AG08396 (cell line): ENCODE measurements at places on chromosomes 3 and 15.

DNA sequence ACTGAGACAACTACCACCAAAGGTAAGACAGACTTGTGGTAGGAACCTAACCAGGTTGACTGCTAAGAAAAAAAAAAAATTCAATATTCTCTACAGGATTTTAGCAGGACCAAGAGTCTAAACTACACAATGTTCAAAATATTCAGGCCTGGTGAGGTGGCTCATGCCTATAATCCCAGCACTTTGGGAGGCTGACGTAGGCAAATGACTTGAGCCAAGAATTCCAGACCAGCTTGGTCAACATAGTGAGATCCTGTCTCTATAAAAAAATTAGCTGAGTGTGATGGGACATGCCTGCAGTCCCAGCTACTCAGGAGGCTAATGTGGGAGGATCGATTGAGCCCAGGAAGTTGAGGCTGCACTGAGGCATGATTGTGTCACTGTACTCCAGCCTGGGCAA, 341.6 kb upstream of the WNT5A start:
- DNase-seq = no peak

DNA sequence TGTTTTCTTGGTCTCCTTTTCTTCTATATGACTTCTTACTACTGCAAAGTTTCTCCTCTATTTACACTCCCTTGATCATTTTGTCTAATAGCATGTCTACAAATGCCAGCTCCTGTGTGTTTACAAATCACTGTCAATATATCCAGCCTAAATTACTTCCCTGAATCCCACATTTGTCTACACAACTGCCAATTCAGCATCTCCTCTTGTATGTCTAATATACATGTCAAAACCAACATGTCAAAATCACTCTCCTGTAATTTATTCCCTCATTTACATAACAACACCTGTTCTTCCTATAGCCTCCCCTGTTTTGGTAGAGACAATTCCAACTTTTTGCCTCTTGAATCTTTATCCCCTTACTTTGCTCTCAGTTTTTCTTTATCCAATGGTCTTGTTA, 359.3 kb downstream of the PLOD2 start:
- DNase-seq = no peak

DNA sequence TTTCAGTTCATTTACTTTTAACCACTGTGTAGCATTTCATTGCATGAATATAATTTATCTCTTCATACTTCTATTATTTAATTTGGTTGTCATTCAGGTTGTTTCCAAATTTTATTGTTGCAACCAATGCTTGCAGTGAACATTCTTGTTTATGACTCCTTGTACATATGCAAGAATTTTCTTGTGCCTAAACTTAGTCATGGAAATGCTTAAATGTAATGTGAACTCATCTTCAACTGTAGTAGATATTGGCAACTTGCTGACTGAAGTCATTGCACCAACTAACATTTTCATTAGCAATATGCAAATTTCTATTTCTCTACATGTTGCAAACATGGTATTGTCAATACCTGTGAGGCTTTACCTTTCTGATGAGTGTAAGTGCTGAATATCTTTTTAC, 26.7 kb downstream of the SIDT1 start:
- no peak for DNase-seq

- peak; percentile 44 for DNase-seq
These were observed 55.4 kb downstream of the EOMES start for GRCh38 chr3:27666708-27667107.

- no peak for DNase-seq
These were observed 47.2 kb downstream of the TLNRD1 start for GRCh38 chr15:81047928-81048327.

- DNase-seq = no peak
These were observed 81.7 kb downstream of the WNT5A start for GRCh38 chr3:55405436-55405835.

DNA sequence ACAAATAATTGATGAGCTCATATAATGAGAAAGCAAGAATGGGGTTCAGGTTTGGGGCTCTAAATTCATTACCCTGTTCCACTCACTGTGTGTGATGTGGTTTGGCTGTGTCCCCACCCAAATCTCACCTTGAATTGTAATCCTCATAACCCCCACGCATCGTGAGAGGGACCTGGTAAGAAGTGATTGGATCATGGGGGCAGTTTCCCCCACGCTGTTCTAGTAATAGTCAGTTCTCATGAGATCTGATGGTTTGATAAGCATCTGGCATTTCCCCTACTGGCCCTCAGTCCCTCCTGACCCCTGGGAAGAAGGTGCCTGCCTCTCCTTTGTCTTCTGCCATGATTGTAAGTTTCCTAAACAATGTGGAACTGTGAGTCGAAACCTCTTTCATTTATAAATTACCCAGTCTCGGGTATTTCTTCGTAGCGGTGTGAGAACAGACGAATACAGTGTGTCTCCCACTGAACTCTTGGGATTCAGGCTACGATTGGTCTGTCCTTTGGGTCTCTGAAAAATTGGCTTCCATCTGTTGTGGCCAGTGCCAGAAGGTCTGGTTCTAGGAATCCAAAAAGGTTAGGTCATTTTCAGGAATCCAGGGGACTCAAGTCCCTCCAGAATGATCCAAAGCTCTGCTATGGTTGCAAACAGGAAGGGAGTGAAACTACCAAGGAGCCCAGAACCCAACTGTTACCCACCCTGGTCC, 87.7 kb downstream of the XXYLT1 start:
- no peak for DNase-seq

GRCh38 chr3:112779558-112780480, 66.8 kb downstream of the CD200R1L start:
- no peak for DNase-seq

DNA sequence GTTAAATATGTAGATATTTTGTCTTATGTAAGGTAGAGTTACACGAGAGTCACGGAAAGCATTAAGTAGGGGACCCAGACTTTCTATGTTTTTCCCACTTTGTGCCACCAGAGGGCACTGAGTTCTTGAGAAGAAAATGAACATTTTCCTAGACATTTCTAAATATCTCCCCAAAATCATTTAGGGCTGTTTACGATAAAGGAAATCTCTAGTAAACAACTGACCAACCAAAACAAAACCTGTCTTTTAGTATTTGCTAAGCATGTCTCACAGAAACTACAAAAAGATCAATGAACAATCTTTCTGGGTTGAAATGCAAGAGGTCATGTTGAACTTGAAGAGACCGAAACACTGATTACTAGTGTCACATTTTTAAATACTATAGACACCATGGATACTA, 16.1 kb downstream of the POU1F1 start:
- DNase-seq = peak; percentile 23

DNA sequence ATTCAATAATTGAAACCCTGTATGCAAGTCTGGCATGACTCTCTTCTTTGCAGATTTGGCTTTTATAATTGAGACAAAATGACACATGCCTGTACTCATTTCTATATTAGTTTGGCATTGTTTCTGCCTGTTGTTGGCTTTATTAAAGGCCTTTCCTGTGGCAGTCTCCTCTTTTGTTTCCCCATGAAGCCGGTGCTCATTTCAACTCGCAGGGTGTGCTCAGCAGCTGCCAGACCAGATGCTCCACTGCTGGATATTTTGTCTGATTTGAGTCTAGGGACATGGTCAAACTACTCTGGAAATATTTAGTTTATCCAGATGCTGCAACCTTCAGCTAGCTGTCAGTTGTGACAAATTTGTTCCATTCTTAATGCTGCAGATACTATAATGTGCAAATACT, 445.3 kb downstream of the NAALADL2 start:
- DNase-seq = no peak
